ENCODE measurements at places on chromosomes 6 and 20.

DNA sequence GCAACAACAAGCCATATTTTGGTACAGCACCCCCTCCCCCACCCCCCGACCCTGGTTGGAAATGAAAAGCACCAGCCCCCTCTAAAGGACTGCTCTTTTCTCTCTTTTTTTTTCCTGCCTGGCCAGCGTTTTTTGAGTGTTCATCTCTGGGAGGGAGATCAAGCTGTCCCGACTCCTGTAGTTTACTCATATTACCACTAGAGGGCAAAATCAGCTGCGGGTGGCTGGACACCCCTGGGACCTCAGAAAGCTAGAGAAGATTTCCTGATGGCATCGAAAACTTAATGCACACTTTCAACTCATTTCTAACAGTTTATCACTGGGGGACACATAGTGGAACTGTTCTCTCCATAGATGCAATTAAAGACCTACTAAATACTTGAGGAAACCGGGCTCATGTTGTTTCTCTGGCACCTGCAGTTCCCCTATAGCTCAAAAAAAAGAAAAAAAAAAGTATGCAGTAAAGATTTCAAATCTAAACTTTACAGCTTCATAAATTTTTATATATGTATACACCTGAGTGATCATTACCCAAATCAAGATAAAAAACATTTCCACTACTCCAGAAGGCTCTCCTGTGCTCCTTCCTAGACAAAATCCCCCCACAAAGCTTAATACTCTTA is 24.4 kb downstream of the CNBD2 start:
- peak; percentile 43 for DNase-seq

- no peak for DNase-seq
Observed at GRCh38 chr6:85983032-85983659, 340.5 kb upstream of the SYNCRIP start.

- no peak for DNase-seq
Observed at GRCh38 chr6:74115674-74116073, 419.7 kb downstream of the CD109 start.

DNA sequence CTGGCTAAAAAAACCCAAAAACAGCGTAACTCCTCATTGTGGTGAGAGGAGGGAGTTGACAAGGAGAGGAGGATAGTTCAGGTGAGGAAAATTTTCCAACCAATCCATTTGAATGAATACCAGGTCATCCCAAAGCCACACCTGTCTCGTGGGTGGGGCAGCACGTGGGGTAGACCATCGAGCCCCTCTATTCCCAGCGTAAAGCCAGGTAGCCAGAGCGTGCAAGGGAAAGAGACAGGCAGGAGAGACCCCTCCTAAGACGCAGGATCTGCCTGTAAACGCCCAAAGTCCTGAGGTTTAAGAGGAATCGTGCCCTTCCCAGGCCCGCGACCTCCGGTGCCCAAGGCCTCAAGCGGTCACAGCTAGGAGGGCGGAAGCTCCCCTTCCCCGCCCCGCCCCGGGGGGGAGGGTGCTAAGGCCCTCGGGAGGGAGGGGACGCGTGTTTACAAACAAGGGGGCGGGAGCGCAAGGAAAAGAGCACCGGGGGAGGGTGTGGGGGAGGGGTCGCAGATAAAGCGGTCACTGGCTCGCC is 712 bp downstream of the RXRB start:
- DNase-seq, result peak; percentile 74

GRCh38 chr6:4707011-4707410 is 69.2 kb upstream of the CDYL start:
- DNase-seq, result no peak

All from NCI-H774 (cell line).